Neural crest cell (in vitro differentiated cells): ENCODE measurements at places on chromosomes 7 and 10. TPM values are rescaled to one million over a fixed set of nuclear protein-coding genes. Genes with fewer than 3 reads are reported as not detected.
A peak's percentile ranks its signal among the peaks of the same experiment; 100 is the strongest.

DNA sequence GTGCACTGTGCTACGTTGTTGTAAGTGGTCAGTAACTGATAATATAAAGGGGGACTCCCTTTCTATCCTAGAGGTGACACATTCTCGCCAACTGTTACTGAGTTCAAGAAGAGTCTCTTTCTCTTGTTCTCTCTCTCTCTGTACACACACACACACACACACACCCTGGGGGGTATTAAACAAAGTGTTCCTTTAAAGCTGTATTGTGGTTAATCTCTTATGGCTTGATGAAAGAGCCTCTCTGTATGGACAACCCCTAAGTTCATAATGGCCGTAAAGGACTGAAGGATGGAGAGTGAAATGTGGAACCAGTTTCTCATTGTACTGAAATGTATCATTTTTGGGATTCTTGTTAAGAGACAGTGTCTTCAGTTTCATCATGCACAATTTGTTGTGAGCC, 145.2 kb upstream of the BMPER start:
- no peak for DNase-seq

GRCh38 chr10:86690657-86691084, 22.4 kb downstream of the LDB3 start:
- DNase-seq: no peak

GRCh38 chr7:116786791-116787443, 75.5 kb upstream of the CAPZA2 start:
- DNase-seq: no peak

DNA sequence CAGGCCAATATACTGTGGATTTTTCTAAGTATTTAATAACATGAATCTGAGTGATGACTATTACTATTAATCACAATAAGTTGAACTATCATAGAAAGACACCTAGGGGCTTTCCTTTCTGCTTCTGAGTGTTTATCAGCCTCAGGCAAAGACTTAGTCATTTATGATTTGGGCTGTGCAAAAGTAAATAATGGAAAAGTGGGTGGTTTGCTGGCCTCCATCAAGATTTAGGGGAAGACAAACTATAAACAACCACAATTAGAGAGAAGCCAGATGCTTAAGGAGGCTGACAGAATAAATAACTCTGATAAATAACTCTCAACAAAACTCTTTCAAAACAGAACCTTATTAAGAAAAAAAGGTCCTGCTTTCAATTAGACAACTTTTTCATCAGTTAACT, 64.7 kb downstream of the MACC1 start:
- no peak for DNase-seq

The C10orf143 gene
- 2.7 TPM in 2 replicates for total RNA-seq

The TFEC gene
- total RNA-seq: not detected in 2 replicates

DNA sequence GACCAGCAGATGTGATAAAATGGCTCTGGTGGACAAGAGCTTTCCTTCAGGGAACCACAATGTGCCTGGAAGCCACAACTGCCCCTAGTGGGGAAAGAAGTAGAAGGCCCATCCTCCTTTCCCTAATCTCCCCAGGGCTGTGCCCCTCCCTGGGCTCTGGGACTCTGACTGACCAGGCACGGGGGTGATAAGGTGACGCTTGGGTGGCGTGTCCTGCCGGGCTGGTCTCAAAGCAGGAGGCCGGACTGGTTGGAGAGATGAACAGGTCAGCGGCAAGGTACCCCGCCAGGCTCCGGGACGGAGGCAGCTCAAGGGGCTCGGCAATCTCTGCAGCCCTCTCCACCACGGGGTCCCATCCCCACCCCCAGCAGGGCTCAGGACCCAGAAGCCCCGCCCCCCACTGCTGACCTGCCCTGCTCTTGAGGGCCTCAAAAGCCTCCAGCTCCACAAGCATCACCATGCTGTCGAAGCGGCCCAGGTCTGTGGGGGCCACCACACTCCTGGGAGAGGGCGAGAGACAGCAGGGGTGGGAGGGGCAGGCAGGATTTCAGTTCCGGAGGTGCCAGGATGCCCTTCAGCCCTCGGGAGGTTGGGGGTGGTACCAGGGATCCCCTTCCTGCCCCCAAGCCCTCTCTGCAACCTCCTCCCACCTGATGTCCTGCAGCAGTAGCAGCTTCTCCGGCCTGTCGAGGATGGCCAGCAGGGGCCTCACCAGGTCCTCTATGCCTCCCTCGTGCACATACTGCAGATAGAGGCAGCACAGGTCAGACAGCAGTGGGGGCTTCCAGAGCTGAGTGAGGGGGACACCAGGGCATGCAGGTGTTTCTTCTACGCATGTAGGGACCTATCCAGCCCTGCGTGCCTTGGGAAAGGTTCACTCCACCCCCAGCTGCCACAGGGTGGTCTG, 12.2 kb downstream of the LZTS2 start:
- DNase-seq: no peak

- DNase-seq: no peak
Observed at GRCh38 chr10:5343979-5344378, 20.8 kb upstream of the UCN3 start.

DNA sequence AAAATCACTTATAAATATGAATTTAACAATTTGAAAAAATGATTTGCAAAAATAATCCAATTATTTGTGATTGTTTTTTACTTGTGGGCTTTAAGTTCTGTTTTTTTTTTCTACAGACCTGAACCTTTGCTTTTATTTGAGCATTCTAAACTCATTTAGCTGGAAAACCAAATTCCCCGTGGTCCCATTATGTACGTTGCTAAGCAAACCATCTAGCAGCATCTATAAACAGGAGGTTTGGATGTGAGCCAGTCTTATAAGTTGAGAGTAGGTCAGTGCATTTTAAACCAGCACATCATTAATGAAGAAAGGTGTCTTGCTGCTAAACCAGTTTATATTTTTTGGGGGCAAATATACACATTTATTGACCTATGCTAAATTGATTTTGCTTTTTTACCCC, 77.3 kb downstream of the LRRN3 start:
- no peak for DNase-seq

GRCh38 chr7:74253835-74254128, 417 bp downstream of the RFC2 start:
- no peak for DNase-seq

DNA sequence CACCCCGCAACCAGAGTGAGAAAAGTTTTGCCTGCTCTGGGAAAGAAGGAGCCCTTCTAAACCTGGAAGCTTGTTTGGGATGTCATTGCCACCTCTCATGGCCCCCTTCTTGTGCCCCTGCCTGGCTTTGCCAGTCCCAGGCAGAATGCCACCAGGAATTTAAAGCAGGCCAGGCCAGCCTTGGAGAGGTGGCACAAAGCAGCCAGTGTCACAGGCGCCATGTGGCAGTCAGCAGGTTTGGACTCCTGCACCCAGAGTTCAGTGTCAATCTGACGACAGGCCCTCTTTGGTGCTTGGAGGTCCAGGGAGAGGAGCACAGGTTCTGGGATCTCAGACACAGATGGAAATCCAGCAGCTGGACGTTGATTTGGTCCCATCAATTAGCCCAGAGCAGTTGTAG, 12.7 kb downstream of the HK1 start:
- no peak for DNase-seq

- DNase-seq: no peak
Observed at GRCh38 chr7:28149291-28150101, 31.1 kb downstream of the JAZF1 start.

DNA sequence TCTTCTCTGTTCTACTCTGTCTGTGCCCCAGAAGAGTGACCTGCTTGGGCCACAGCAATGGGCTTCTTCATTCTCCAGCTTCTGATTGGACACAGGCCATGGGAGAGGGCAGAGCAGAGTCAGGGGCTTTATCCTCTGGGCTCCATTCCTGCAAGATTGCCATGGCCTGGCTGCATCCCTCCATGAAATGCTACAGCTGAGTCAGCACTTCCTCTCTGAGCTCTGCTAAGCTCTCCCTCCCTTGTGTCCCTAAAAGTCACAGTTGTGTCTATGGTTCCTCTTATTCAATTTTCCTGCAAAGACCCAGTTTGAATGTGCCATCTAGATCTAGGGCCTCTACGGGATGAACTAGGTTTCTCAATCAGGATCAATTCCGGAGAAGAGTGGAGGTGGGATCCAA, 903.8 kb downstream of the TYW1 start:
- DNase-seq: no peak

The ZC3HAV1L gene
- 0.16 and 0.44 TPM in 2 replicates for total RNA-seq

DNA sequence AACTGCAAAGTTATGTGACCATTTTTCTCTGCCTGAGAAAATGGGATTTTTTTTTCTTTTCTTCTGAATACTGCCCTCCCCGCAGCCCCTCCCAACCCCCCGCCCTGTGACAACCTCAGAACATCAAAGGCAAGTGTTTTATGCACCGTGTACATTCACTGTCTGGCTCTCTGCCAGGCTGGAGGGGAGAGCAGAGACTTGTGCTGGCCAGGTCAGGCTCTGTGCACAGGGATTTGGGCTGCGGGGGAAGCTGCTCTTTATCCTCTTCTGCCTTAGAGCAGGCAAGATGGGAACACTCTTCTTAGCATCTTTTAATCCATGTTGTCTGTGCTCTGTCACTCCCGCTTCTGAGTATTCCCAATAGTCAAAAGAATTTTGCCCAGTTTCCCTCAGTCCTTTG, 195.1 kb downstream of the CCSER2 start:
- DNase-seq: no peak

DNA sequence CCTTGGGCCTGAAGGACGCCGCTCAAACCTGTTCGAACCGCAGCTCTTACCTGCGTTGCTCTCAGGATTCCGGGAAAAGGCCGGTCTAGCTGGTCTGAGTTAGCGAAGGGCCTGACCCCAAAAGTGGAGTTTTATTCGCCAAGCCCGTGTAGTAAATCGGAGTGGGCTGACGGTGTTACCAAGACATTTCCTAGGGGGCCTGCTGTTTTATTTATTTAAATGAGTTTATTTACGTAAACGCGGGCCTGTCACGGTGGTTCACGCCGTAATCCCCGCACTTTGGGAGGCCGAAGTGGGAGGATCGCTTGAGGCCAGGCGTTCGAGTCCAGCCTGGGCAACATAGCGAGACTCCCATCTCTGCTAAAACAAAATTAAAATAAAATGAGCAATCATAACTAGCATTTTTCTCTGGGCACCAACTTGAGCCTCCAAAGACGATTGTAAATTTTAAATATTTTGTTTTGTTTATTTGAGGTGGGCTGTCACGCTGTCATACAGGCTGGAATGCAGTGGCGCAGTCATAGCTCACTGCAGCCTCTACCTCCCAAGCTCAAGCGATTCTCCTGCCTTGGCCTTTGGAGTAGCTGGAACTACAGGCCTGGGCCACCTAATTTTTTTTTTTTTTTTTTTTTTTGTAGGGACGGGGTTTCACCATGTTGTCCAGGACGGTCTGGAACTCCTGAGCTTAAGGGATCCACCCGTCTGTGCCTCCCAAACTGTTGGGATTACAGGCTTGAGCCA, 903 bp downstream of the ZNF655 start:
- DNase-seq: no peak

DNA sequence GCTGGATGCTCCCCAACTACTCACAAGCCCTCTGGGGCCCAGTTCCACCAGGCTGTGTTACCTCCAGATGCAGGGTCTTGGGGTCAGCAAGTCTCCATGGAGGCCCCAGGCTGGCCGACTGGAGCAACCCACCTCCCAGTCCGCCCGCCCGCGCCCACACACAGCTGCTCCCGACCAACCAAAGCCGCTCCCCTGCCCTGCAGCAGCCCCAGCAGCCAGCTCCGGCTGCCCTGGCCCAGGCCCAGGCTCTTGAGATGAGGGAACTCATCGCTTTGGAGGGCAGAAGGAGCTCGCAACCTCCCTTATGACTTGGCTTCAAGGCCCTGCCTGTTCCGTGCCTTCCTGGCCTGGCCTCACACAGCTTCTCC, 47.2 kb downstream of the LRRC20 start:
- DNase-seq: no peak

GRCh38 chr7:27548304-27548703, 114.4 kb downstream of the HIBADH start:
- DNase-seq: no peak

The PTN gene
- 228 and 240 TPM in 2 replicates for total RNA-seq

DNA sequence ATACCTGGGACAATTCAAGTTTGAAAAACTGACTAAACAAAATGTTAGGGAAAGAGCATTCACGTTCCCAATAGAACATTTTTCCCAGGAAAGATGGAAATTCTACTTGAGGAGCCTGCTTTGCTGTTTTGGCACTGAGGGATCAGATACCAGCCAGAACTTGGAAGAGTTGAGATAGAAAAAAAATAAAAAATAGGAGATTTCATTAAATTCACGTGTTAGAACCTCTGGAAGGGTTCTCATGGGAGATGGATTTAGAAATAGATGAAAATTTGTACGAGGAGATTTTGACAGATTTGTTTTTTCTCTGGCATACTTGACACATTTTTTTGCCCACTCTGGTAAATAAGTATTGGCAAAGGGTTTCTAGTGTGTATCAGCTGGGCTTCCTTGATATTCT, 63.7 kb downstream of the CELF2 start:
- no peak for DNase-seq

DNA sequence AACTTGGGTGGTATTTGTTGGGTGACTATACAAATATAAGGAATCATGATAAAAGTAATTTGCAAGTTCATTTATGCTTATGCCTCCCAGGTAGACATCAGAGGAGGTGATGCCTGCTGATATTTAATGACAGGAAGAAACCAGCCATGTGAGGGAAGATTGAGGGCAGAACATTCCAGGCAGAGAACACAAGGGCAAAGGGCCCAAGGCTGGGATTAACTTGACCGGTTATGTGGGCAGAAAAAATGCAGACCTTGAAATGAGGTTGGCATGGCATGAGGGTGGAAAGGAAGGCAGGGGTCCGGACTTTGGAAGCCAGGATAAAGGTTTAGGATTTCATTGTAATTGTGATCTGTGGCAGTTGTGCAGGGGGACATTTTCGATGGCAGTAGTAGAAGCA, 68.0 kb upstream of the MTPN start:
- DNase-seq: no peak

The CDK14 gene
- total RNA-seq: 42.2 and 49.6 TPM in 2 replicates

DNA sequence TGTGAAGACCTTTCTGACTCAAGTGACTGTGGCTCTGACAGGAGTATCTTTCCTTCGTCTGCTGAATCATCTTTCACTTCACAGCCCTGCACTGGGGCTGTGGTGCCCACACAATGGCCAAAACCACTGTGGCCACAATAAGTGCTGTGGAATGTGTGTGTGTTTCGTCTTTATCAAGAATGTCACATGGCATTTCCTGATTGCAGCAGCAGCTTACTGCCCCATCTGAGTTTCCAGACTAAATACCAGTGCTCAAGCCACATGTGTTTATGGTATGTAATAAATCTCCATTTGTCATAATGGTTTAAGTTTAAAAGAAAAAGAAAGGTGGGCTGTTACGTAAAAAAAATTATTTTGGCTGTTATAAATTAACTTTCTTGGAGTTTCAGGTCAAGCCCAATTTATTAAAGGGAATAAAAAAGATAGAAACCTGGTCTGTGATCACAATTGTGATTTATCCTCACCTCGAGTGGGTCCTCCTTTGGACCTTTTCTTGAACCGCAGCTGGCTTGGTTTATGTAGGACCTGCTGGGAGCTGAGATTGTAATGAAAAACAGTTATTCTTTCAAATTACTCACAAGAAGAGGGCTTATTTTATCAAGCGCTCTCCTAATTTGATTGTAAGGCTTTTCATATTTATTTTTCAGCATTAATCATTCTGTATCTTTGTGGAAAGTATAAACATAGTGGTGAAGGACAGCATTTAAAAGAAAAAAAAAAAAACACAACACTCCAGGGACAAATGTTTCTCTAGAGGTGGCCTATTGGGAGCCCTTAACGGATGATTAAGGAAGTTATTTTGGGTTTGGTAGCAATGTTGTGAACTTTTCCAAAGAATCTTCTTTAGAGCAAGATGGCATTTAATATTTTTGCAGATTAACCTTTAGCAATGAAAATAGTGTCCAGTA, 116.2 kb downstream of the LRMDA start:
- DNase-seq: no peak

The VAX1 gene
- total RNA-seq: 0.16 and 0.23 TPM in 2 replicates

The ENO4 gene
- 0.37 and 1.1 TPM in 2 replicates for total RNA-seq

The MRC1 gene
- total RNA-seq: not detected in 2 replicates

GRCh38 chr7:25732766-25733217, 419.2 kb upstream of the NFE2L3 start:
- peak; percentile 34 for DNase-seq

The DUS4L gene
- total RNA-seq: 12.7 and 13.2 TPM in 2 replicates
